ENCODE measurements at places on chromosomes 7 and 10. TPM values are rescaled to one million over a fixed set of nuclear protein-coding genes. Genes with fewer than 3 reads are reported as not detected.

Gene FAM13C
- total RNA-seq = not detected

Gene HPSE2
- total RNA-seq = not detected

DNA sequence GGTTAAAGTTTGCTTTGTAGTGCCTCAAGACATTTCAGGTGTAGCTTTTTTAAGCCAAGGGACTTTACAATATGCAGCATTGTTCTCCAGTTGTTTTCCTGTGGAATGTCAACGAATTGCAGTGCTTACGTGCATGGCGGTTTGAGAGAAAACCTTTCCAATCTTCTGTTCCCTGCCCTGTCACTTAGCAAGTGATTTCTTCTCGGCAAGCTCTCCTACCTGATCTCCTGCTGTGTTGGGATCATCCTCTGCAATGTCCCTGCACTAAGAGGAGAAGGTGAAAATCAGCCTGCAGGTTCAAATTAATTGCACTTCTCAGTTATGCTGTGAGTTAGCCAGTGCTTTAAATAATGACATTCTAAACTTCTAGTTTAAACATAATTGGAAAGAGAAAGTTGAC, 197.6 kb upstream of the FZD1 start:
- DNase-seq = no peak

GRCh38 chr7:111867348-111867931, 305.1 kb upstream of the IMMP2L start:
- no peak for DNase-seq

Gene DIP2C
- total RNA-seq = 1.1 TPM

Data from PC-9 (cell line).